ENCODE measurements at places on chromosomes 11 and 22. TPM values are rescaled to one million over a fixed set of nuclear protein-coding genes. Genes with fewer than 3 reads are reported as not detected.

Gene TRPM5
- total RNA-seq, result not detected

Gene CCDC86
- total RNA-seq, result 14.2 TPM

Gene OR51B5
- total RNA-seq, result not detected

Gene OR5B21
- total RNA-seq, result not detected

Gene BTBD18
- total RNA-seq, result not detected

Gene TBC1D22A
- 17.4 TPM for total RNA-seq

Gene TMPRSS13
- 0.61 TPM for total RNA-seq

Gene DNAJC4
- 23.2 TPM for total RNA-seq

Gene FOLR2
- 9.4 TPM for total RNA-seq

Gene DAGLA
- 0.34 TPM for total RNA-seq

DNA sequence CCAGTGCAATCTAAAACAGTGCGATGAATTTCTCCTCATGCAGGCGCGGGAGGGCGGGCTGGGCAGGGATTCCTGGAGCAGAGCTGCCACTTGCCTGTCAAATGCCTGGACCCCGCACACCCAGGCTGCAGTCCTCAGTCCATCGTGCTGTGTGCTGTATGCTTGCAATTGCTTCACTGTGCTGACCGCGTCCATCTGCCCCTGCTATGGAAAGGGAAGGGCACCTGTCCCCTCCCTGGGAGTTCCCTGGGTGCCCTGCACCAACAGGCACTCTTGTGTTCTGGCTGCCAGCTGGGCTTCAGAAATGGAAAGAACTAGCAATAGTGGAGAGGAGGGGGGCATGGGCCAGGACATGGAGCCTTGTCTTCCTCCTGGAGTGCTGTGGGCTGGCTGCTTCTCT lies 185.4 kb upstream of the B3GAT1 start:
- no peak for DNase-seq

DNA sequence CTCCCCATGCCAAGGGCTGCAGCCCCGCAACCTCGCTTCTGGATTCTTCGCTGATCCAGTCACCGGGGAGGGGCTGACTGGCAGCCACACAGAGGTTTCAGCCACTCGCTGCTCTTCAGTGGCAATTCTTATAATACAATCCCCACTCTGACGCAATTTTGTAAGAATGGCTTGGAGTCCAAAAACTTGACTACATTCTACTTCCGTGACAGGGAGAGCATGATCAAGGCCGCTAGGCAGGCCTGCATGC lies 14.9 kb downstream of the PPM1F start:
- no peak for DNase-seq

GRCh38 chr11:84430661-84431060 lies 1144.5 kb upstream of the CCDC90B start:
- DNase-seq, result no peak

DNA sequence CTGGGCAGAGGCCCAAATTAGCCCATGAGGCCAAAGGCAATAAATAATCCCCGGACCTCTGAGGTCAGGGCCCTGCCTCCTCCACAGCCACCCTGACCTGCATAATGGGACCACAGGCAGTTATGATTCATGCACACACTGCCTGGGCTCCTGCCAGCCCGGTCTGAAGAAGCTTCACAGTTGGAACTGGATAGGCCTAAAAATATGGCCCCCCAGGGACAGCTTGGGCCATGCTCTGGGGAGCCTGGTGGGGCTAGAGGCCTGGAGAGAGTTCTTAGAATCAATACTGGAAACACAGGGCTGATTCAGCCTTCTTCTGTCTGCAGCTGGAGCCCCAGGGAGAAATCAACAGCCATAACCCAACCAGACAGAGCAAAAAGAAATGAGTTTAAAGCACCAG lies 112.8 kb upstream of the CADM1 start:
- no peak for DNase-seq

- DNase-seq, result no peak
Measured at GRCh38 chr11:78651923-78652842, 77.5 kb upstream of the NARS2 start.

GRCh38 chr11:118435290-118435892 lies 901 bp upstream of the KMT2A start:
- peak; percentile 61 for DNase-seq

DNA sequence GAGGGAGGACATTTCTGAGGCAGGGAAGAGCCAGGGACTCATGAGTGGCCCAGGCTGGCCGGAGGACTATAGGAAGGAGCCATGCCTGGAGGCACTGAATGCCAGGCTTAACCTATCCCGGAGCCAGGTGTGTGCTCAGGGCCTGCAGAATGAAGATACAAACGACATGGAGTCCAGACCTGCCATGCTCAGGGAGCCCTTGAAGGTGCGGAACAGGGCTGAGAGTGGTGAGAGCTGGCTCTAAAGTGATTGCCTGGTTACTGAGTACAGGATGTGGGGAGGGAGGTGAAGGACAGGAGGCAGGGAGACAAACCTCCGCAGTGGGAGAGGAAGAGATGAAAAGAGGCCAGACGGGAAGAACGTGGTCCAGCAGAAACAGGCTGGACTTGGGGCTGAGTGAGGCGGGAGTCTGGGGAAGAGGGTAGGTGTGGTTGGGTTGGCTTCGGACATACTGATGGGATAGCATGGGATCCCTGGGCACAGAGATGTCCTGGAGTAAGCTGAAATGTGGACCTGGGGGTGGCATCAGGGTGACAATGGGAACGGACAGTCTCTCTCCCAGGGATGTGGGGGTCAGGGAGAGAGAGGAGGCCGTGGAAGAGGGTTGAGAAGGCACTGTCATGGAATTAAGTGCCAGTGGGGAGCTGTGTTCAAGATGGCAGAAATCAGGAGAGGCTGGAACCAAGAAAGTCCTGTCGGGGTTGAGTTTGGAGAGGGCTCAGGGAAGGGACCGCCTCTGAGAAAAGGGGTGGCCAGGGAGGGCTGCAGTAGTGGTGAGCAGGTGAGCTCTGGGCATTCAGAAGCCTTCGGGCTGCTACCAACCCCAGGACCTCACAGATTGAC lies 1.5 kb upstream of the ANKRD13D start:
- DNase-seq, result no peak

DNA sequence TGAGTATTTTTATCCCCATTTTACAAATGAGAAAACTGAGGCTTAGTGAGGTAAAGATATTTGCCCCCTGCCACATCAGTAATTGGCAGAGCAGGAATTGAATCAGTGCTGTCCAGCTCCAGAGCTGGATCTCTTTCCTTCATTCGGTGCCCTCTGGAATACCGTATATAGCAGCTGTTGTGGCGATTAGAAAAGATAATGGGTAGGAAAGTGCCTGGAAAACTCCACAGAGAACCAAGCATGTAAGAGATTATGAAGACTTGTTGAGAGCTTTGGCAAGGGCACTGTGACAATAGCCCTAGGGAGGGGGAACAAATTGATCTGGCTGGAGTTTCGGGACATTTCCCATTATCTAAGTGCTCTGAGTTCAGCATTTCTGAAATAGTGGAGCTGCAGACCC lies 82.5 kb upstream of the TEAD1 start:
- no peak for DNase-seq

DNA sequence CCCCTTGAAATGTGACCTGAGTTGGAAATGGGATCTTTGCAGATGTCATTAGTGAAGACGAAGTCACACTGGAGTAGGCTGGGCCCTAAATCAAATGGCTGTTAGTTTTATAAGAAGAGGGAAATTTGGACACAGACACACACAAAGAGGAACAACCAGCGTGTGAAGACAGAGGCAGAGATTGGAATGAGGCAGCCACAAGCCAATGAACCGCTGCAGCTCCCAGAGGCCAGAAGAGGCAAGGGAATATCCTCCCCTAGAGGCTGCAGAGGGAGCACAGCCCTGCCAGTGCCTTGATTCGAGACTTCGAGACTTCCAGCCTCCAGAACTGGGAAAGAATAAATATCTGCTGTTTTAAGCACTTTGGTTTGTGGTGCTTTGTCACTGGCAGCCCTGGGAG lies 484.5 kb downstream of the MN1 start:
- no peak for DNase-seq

GRCh38 chr11:94762208-94762607 lies 5.9 kb upstream of the AMOTL1 start:
- no peak for DNase-seq

- no peak for DNase-seq
Measured at GRCh38 chr11:932435-932834, 6.8 kb downstream of the AP2A2 start.

DNA sequence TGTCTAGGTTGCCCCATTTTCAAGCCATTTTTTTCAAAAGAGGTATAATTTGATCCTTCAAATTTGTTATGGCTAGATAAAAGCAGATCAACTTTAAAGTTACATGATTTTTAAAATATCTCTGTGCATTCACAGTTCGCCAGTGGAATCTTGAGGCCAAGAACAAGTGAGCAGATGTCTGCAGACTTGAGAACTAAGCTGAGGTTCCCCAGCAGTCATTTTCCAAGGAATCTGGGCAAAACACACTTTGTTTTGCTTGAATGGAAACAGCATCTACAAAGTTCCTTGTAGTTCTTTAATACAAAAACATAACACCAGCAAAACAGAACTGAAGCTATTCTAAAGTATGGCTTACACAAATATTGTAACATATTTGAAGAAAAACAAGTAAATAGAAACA lies 7.7 kb downstream of the MPPED2 start:
- DNase-seq, result no peak

- no peak for DNase-seq
Measured at GRCh38 chr11:15884777-15885540, 471.4 kb downstream of the SOX6 start.

Measured in right lobe of liver (tissue), 6 donors.